ENCODE measurements at places on chromosomes 3 and 15.

DNA sequence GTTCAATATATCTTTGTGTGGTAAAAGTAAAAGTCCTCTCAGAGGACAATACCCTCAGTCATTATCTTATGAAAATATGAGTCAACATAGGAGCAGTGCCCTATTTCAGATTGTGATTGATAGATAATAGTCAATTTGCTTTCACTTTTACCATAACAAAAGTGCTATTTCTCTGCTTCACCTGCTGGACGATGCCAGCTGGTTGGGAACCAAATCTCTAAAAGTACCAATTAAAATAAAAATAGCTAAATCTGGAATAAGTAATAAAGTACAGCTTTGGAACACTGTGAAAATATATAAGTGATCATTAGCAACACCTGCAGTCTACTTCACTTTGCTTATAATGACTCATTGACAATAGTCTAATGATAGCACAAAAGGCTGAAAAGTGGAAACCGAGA is 390.3 kb upstream of the AGTR1 start:
- DNase-seq, result no peak

DNA sequence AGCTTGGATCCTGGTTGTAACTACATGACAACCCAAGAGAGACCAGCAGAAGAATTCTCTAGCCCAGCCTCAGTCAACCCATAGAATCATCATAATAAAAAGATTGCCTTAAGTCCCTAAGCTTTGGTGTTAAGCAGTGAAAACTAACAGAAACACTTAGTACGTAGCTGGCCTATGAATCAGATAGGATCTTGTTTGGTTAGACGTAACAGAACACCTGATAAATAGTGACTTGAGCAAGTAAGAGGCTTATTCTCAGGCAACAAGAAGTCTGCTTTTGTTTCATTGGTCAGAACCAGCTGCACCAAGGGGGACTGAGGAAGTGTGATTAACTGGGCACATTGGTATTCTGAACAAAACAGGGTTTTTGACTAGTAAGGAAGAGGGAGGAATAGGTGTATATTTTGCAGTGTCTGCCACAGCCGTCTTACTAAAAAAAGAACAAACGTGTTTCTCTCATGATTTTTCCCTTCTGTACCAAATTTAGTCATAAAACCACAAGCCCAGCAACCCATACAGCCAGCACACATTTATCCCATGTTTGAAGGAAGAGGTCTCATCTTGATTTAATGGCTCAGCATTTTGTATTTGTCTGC is 53.3 kb upstream of the GLCE start:
- no peak for DNase-seq

- no peak for DNase-seq
Observed at GRCh38 chr3:111919370-111920065, 59.3 kb upstream of the ABHD10 start.

DNA sequence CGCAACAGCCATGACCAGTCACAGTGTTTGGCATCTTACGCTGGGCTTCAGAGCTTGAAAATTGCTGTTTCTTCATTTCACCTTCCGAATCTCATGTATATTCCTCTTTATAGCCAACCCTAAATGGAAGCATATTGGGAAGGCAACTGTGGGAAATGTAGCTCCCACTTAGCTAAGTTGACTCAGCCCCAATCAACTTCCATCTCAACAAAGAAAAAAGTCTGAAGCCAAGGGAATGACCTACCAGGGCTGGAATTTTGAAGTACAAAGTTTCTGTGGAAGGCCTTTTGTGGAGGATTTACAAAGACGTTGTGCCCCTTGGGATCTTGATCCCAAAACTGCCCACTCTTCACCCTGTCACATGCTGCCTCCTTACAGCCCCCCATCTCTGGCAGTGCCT is 85.2 kb upstream of the OXTR start:
- no peak for DNase-seq

- no peak for DNase-seq
Observed at GRCh38 chr15:64476550-64476949, 16.2 kb downstream of the ZNF609 start.

GRCh38 chr15:66774001-66774814 is 72.2 kb downstream of the SMAD6 start:
- peak; percentile 13 for DNase-seq

GRCh38 chr15:41323611-41324010 is 8.8 kb downstream of the OIP5 start:
- DNase-seq, result no peak

DNA sequence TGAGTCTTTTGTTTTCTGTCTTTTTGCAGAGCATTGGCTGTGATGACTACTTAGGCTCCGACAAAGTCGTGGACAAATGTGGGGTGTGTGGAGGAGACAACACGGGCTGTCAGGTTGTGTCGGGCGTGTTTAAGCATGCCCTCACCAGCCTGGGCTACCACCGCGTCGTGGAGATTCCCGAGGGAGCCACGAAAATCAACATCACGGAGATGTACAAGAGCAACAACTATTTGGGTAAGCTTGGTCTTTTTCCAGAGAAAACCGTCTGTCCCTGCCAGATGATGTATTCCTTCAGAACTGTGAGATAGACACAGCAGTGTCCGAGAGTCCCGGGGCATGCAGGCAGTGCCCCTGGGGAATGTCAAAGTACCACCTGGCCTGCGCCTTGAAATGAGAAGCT is 149.9 kb upstream of the NR2E3 start:
- DNase-seq, result no peak

DNA sequence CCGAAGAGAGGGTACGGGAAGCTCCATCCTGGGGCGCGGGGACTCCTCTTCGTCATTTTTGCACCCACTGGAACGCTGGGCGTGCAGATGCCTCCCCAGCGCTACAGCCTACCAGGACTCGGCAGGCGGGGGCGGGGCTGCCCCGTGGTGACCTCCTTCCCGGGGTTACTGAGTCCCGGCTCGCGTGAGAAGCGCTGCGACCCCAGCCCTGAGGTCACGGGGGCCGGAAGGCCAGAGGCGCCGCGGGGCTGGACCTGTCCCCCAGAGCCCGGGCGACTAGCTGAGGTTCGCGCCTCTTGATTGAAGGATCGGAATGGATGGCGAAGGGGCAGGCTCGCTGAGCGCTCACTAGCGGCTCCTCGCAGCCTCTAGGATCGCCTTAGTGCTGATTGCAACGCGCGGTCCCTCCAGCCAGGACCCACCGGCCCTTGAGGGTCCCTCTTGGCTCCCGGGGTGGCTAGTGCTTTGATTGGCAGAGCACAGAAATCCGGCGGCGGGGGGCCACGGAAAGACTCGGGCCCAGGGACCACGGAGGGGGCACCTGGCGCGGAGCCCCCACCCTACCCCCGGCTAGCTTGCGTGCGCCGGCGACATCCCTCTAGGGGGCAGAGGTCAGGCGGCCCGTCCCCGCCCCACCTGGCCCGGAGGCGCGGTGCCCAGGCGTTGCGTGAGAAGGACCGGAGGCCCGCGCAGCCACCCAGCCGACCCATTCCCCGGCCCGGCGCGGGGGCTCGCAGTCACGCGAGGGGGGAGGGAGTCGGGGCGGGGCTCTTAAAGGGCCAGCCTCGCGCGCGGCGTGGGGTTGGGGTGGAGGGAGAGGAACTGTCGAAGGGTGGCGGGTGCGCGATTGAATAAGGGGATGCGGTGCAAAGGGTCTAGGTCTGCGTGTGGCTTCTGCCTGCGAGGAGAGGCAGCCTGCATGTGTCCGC is 781 bp upstream of the CYP1A1 start:
- no peak for DNase-seq

DNA sequence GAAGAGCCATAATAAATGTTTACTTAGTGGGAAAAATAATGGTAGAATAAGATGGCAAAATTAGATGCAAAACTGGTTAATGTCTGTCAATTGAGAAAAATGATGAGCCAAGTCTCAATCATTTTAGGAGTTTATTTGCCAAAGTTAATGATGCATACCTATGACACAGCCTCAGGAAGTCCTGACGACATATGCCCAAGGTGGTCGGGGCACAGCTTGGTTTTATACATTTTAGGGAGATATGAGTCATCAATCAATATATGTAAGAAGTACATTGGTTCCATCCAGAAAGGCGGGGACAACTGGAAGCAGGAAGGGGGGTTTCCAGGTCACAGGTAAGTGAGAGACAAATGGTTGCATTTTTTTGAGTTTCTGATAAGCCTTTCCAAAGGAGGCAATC is 31.5 kb downstream of the CLEC3B start:
- no peak for DNase-seq

GRCh38 chr15:78080088-78080460 is 2.6 kb upstream of the TBC1D2B start:
- no peak for DNase-seq

- no peak for DNase-seq
Observed at GRCh38 chr3:158841387-158841786, 39.5 kb downstream of the MFSD1 start.

GRCh38 chr3:165256554-165257065 is 60.4 kb upstream of the SLITRK3 start:
- DNase-seq, result no peak

Data from NCI-H524 treated with DMSO at 0.1 percent for 48 hours (cell line).